ENCODE measurements at places on chromosomes 3 and 15.

DNA sequence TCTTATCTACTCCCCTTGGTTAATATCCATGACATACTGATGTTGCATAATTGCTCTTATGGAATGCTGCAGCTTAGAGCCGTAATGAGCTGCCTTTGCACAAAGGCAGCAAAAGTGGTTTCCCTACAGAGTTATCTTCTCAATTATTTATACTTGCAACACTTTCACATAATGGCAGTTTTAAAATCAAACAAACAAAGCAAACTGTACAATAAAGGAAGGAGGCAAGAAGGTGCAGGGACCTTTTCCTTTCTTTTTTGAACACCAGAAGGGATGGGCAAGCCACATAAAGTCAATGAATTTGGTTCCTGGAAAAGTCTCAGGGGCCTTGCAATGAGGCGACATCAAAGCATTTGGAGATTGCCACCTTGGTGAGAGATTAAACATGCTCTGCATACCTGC lies 188.0 kb downstream of the MEIS2 start:
- no peak for DNase-seq

DNA sequence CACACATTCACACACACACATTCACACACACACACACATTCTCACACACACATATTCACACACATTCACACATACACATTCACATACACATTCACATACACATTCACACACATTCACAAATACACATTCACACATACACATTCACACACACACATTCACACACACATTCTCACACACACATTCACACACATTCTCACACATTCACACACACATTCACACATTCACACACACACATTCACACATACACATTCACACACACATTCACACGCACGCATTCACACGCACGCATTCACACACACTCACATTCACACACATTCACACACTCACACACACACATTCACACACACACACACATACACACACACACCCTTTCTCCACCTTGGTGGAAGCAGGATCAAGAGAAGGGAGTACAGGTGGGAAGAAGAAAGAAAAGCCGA lies 5.7 kb upstream of the HAPLN3 start:
- no peak for DNase-seq

GRCh38 chr3:146803745-146804144 lies 198.6 kb upstream of the PLSCR5 start:
- DNase-seq, result no peak

GRCh38 chr3:60746695-60747416 lies 504.4 kb downstream of the FHIT start:
- DNase-seq, result no peak

DNA sequence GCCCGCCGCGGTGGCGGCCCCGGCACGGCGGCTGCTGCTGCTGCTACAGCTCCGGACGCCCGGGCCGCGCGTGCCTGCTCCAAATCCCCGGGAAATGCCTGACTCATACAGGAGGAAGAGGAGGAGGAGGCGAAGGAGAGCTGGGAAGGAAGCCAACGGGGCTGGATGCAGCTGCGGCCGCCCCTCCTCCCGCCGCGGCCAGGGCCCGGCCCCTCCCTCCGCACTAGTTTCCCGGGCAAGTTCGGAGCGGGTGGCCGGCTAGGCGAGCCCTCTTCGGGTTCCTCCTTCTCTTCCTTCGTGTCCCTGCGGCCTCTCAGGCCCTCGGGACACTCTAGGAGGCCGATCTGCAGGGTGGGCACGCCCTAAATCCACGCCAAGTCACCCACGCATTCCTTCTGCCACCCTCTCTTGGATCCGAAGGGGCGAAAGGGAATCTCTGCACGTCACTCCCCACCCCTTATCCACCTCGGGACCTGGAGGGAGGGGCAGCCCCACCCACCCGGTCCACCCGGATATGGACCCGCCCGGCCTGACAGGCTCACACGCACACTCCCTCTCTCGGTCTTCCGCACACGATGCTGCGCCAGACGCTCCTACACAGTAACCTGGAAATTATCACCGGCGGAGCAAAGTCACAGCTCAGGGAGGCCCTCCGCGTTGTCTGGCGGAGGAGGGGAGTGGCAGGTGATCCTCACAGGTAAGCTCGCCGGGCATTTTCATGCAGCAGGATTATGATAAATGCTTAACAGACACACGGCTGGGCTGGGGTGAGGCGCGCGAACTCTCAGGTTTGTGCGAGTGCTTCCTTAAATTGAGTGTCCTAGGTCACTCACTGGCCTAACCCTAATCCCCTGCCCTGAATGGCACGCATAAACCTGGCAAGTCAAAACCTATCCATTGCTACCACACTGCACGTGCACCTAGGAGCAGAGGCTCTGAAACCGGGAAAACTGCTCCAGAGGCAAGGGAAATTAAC lies at the start of the genes OSBPL10 and ZNF860:
OSBPL10 (minus strand) TSS at position 57 of the 976 bp plus-strand sequence. CDS start 83 bp downstream, outside the sequence.
ZNF860 (plus strand) TSS at position 545 of the 976 bp plus-strand sequence. CDS start 7,330 bp downstream, outside the sequence.
- DNase-seq, result peak; percentile 92

- DNase-seq, result peak; percentile 15
These were observed 109.4 kb upstream of the AGTR1 start for GRCh38 chr3:148588291-148588690.

GRCh38 chr15:48888836-48889235 lies 10.9 kb downstream of the EID1 start:
- DNase-seq, result no peak

DNA sequence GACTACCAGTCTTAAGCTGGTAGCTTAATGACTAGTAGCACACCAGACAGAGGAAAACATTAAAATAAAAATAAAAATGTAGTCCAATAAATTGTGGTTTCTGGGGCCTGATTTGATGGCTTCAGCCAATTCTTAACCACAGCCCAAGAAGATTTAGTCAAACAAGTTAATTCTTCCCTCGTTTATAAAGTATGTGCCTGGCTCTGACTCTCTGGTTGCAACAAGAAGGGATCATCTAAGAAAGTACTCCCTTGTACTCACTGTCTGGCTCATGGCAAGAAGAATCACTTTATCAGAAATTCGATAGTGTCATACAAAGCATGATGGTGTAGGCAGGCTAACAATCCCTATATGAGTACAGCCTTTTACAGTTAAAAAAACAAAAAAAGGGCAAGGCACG lies 141.9 kb downstream of the P3H2 start:
- no peak for DNase-seq

DNA sequence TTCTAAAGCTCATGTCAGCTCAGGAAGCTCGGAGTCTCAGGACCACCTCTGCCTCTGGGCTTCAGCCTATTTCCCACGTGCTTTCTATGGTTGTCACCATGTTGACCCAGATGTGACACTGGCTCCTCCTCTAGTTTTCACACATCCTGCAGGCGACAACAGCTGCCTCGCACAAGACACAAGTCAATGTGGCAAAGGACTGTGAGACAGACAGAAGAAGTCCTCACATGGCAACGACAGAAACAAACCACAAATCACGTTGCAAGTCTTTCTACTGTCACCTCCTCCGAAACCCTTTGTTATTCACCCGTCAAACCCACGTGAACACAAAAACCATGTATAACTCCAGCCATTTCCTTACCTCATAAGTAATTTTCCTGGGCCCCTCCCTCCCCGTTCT lies 194.5 kb downstream of the MEX3B start:
- DNase-seq, result no peak

- no peak for DNase-seq
These were observed 41.4 kb upstream of the EIF1B start for GRCh38 chr3:40267937-40268724.

DNA sequence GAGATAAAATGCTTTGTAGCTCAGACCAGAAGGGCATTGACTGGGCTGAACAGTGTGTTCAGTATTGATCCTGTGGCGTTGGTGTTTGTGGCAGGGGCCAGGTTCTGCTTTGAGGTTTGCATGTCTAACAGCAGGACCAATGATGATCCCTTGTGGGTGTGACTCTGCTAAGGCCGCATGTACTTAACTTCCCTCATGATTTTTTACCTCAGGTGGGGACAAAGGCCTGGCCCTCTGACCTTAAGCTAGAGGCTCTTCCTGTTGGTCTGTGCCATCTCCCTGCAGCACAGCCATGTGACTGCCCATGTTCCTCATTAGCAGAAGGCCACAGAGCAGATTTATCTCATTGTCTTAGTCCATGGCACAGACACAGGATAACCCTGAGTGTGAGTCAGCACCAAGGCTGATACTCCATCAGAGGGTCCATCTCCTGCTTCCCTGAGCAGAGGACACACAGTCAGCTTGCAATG lies 34.3 kb upstream of the BSN start:
- no peak for DNase-seq

DNA sequence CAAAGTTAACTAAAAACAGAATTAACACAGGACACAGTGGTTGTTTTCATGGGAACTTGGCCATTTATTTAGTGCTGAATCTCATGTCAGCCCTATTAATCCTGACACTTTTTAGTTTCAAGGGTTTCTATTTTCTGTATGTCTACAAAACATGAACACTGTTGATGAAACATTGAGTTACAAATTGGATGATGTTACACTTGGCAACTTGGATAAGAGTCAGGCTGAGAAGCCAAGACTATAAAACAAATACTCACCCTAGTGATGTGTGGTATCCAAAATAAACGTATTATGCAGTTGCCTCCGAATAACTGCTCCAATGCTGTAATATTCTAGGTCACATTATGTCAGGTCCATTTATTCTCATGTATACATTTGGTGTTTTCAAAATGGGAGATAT lies 349.6 kb downstream of the ZIC1 start:
- no peak for DNase-seq

DNA sequence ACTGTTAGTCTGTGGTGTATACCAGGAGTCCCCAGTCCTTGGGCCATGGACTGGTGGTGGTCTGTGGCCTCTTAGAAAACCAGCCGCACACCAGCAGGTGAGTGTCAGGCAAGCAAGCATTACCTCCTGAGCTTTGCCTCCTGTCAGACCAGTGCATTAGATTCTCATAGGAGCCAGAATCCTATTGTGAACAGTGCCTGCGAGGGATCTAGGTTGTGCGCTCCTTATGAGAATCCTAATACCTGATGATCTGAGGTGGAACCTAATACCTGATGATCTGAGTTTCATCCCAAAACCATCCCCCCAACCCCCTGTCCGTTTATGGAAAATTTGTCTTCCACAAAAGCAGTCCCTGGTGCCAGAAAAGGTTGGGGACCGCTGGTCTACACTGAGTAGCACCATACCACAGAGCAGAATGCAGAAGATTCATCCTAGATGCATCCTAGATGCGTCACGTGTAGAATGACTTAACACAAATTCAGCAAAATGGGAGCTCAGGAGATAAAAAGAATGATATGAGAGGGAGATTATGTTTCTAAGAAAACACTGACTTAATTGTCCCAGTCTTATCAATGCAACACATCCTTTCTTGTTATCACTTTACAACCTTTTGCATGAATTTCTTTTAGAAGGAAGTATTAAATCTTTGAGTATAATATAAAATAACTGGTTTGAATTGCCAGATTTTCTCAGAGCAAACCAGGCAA lies 28.5 kb downstream of the SELENOT start:
- no peak for DNase-seq

DNA sequence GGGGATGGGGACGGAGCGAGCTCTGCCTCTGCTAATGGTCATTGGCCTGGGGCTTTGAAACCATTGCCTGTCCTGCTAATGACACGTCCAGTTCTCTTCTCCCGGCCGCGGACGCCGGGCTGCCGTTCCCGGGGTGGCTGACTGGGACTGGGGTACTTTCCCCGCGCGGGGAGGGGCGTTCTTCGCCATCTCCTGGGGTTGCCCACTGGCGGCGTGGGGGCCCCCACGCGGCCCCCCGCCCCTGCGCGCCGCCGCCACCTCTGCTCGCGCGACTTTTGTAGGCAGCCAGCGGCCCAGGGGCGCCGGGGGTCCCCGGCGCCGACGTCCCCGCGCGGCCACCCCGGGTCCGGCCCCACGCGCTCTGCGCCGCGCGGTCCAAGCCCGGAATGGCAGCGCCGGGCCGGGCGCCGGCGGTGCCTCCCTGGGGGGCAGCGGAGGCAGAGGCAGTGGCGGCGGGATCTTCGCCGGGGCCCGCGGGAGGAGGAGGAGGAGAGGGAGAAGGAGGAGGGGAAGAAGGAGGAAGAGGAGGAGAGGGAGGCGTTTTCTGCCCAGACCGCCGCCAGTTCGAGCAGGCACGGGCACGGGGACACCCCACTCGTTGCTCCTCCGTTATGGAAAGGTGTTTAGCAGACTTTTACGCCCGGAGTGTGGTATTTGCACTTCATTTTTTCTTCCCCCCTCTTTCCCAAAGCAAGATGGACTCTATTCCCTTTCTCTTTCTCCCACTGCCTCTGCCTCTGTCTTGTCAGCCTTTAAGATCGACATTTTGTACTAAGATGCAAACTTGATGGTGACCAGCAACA lies 2.3 kb downstream of the BBX start:
- peak; percentile 79 for DNase-seq

DNA sequence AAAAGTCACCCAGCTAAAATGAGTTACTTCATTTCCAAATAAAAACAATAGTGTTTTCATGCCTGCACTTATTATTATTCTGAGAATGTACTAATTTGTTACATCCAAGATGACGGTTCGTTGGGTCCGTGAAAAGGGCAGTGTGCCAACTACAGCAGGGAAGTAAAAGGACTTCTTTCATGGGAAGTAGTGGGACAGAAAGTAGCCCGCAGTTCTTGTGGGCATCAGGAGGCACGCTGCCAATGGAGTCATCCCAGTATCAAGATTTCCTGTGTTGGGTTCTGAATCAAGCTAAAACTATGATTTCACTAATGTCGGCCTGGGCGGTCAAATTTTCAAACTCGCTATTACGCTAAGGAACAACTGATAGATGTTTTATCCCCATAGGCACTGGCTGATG lies 254.5 kb upstream of the SOX2 start:
- peak; percentile 90 for DNase-seq

- DNase-seq, result peak; percentile 73
These were observed at the start of gene DIS3L for GRCh38 chr15:66293419-66294156. Gene DIS3L, plus strand, starts transcription at chr15:66293568. Its CDS starts 29 bp downstream, at chr15:66293597.

GRCh38 chr3:119380697-119381096 lies 82.7 kb downstream of the TMEM39A start:
- DNase-seq, result peak; percentile 48

DNA sequence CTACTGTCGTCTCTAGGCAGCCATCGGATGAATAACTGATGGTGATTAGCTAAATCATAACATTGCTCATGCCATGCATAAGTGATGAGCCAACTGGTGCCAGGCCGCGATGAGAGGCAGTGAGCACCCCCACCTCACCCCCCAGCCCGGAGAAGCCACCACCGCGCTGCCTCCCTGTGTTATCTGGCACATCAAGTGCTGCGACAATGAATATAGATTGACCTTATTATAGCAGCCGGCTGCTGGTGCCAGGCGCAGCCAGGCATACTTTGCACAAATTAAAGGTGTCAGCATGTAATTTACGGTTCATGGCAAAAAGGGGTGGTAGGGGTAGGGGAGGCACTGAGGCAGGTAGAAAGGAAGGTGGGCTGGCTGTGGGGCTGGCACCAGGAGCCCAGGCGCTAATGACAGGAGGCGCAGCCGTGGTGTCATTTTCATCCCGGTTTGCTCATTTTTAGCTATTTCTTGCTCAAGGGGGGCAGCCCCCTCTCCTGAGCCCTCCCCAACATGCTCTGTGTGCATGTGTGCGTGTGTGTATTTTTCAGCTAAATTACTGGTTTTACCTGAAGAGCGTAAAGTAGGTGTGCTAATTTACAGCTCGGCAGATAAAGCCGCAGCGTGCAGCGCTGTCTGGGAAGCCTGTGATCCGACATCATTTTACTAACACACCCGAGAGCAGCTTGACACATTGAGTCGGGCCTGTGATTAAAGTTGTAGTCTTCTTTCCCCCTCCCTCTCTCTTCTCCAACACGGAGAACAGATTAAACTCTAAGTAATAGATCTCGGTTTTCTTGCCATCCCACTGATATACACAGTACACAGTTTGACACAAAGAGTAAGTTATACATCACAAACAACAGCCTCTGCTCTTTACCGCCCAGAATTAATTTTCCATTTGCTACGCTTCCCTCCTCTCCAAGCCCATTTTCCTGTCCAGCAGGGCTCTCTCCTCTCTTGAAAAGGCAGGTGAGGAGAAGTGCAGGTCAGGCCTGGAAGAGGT lies 212.3 kb downstream of the RPLP1 start:
- DNase-seq, result no peak
